ENCODE measurements at places on chromosomes 2 and 18.

- no peaks in the 10 kb centered on the region for H3K27me3 ChIP-seq
- no peak overlapping the region for H3K4me3 ChIP-seq
- no peak overlapping the region for H3K27ac ChIP-seq
- no peak for DNase-seq
- no peaks in the 10 kb centered on the region for H3K36me3 ChIP-seq
Observed at GRCh38 chr2:187470698-187471097, 22.6 kb upstream of the CALCRL start.

GRCh38 chr2:30871980-30872789, 64.9 kb upstream of the CAPN13 start:
- no peak overlapping the region for H3K27ac ChIP-seq
- no peak for DNase-seq
- H3K36me3 ChIP-seq, result no peaks in the 10 kb centered on the region
- H3K4me1 ChIP-seq, result no peaks in the 10 kb centered on the region

DNA sequence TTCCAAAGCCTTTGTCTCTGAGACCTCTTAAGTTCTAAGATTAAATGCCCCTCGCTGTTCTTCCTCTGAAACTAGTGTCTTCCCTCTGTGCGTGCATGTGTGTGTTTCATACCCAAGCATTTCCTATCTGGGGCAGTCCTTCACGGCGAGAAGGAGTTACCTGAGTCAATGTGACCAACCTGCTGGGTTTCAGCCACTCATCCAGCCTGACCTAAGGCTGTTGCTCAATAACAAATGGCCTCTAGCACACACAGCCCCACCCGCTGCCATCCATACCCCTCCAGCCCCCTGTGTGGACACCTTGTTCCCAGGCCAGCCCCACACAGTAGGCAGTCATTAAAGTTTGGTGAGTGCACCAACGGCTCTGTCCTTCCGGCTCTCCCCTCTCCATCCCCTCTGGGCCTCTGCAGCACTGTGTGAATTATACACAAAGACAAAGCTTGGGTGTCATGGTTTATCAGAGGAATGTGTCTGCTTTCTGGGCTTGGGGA, 53.8 kb upstream of the FOSL2 start:
- H3K4me1 ChIP-seq, result peaks cover 8% of the 10 kb centered on the region
- no peak overlapping the region for H3K4me3 ChIP-seq
- DNase-seq, result no peak

- peaks cover 43% of the 10 kb centered on the region for H3K4me1 ChIP-seq
- no peaks in the 10 kb centered on the region for H3K36me3 ChIP-seq
- H3K27ac ChIP-seq, result no peak overlapping the region
- H3K27me3 ChIP-seq, result no peaks in the 10 kb centered on the region
Observed at GRCh38 chr2:102520009-102520408, 47.0 kb downstream of the SLC9A4 start.

GRCh38 chr2:12716282-12717190, at the start of gene TRIB2:
Gene TRIB2, plus strand, starts transcription at chr2:12716936. Its CDS starts 1,372 bp downstream, at chr2:12718308.
- H3K27ac ChIP-seq, result peak within 1 kb of the TSS; percentile 81
- no peaks in the 10 kb centered on the region for H3K27me3 ChIP-seq
- H3K36me3 ChIP-seq, result no peaks in the 10 kb centered on the region
- peaks cover 63% of the 10 kb centered on the region for H3K4me1 ChIP-seq

DNA sequence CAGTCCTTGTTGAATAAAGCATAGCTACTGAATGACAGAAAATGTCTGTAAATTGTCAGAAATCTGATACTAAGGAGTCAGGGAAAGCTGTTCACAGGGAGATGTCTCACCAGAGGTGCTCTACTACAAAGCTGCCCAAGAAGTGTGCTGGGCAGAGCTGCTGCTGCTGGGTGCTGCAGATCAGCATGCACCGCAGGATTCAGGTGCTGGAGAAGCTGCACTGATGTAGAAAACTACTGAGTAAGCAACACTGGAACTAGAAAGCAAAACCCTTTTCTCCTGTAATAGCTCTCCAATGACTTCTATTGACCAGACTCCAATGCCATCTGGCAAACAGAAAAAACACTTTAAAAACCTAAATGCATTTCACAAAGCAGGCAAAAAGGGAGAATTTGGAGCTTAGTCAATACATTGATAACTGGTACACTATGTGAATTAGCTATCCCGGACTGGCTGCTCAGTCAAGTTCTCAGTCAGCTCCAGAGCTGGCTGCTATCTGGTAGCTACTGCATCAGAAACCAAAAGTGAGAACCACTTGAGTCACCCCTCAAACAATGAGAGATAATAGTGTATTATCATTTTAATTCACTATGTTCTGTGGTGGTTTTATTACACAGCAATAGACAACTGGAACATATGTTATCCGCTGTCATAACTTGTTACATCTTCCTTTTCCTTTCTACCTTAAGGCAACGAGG, 493.1 kb downstream of the CPS1 start:
- no peak for DNase-seq
- H3K27ac ChIP-seq, result no peak overlapping the region
- no peaks in the 10 kb centered on the region for H3K36me3 ChIP-seq
- no peaks in the 10 kb centered on the region for H3K4me1 ChIP-seq
- H3K27me3 ChIP-seq, result no peaks in the 10 kb centered on the region

- H3K4me1 ChIP-seq, result peaks cover 9% of the 10 kb centered on the region
- no peaks in the 10 kb centered on the region for H3K27me3 ChIP-seq
- no peaks in the 10 kb centered on the region for H3K36me3 ChIP-seq
- no peak overlapping the region for H3K4me3 ChIP-seq
Observed at GRCh38 chr2:68295516-68295915, 24.2 kb downstream of the CNRIP1 start.

DNA sequence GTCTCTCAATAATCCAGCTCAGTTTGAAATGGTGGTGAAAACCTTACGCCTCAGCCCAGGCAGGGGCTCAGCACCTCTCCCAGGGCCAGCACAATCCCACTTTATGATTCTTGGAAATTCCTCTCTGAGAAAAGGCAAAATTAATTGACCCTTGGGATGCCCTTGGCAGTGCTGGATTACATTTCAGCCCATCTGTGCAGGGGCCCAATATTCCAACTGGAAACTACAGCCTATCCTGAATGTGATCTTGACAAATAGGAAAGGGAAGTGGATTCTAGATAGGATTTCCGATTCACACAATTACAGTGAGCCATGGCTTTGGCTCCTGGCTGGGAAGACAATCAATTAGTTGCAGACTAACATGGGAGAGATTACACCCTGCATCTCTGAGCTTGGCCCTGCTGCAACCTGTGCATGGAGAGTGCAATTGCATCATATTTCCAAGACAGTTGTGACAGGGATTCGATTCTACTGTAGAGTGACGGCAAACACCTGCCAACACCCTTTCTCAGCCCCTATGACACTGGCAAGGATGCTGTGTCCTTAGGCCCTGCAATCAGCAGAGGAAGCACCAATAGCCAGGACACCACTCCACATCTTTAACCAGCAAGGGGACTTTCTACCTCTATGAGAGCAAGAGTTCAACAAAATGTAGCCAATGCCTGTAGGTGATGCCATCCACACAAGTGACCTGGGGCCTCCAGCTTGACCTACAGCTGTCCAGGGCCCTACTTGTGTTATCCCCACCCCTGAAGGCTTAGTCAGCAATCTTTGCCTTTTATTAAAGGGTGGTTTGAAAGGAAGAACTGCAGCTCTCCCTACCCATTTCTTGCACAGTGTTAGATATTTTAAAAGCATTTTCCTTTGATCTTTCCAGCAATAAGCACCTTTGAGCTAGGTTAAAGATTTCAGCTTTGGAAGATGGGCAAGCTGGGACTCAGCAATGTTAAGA, 187.2 kb upstream of the HS6ST1 start:
- H3K27me3 ChIP-seq, result no peaks in the 10 kb centered on the region
- no peak overlapping the region for H3K27ac ChIP-seq
- H3K4me1 ChIP-seq, result no peaks in the 10 kb centered on the region
- no peaks in the 10 kb centered on the region for H3K36me3 ChIP-seq
- H3K4me3 ChIP-seq, result no peak overlapping the region

GRCh38 chr2:205139822-205140463, 542.4 kb upstream of the NRP2 start:
- H3K27me3 ChIP-seq, result no peaks in the 10 kb centered on the region
- no peak overlapping the region for H3K4me3 ChIP-seq
- H3K4me1 ChIP-seq, result peaks cover 4% of the 10 kb centered on the region
- DNase-seq, result no peak
- H3K27ac ChIP-seq, result no peak overlapping the region

GRCh38 chr2:26187114-26187513, 14.2 kb downstream of the GAREM2 start:
- H3K27me3 ChIP-seq, result no peaks in the 10 kb centered on the region
- no peak for DNase-seq
- no peak overlapping the region for H3K27ac ChIP-seq
- H3K36me3 ChIP-seq, result no peaks in the 10 kb centered on the region

GRCh38 chr18:32160547-32160946, 29.3 kb upstream of the MEP1B start:
- no peak for DNase-seq
- H3K4me1 ChIP-seq, result peaks cover 5% of the 10 kb centered on the region

- peaks cover 26% of the 10 kb centered on the region for H3K4me1 ChIP-seq
- no peaks in the 10 kb centered on the region for H3K36me3 ChIP-seq
- H3K27ac ChIP-seq, result peak overlapping the region; percentile 60
- DNase-seq, result no peak
- H3K27me3 ChIP-seq, result no peaks in the 10 kb centered on the region
Observed at GRCh38 chr2:47508080-47508479, 105.1 kb downstream of the MSH2 start.

GRCh38 chr2:229443141-229443540, 172.1 kb upstream of the PID1 start:
- no peak overlapping the region for H3K4me3 ChIP-seq
- peaks cover 19% of the 10 kb centered on the region for H3K27me3 ChIP-seq
- H3K4me1 ChIP-seq, result no peaks in the 10 kb centered on the region
- no peak for DNase-seq
- H3K36me3 ChIP-seq, result no peaks in the 10 kb centered on the region

DNA sequence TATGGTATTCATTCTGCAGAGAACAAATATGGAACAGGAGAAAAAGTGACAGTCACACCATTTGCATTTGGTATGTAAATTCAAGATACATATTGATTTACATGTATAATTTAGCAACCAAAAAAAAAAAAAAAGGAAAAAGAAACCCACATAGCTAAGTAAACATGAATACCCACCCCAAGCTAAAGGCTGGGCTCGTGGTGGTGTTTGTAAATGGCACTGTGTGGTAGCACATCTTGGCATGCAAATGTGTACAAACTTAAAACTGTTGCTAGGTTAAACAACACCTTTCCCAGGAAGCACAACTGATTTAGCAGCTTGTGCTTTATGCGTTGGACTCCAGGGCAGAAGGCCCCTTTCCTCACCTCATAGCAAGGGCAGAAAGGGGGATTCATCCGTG, 481.1 kb upstream of the CELF4 start:
- no peaks in the 10 kb centered on the region for H3K27me3 ChIP-seq
- H3K27ac ChIP-seq, result no peak overlapping the region
- H3K4me3 ChIP-seq, result no peak overlapping the region
- H3K4me1 ChIP-seq, result no peaks in the 10 kb centered on the region
- DNase-seq, result no peak
- H3K36me3 ChIP-seq, result no peaks in the 10 kb centered on the region

- H3K36me3 ChIP-seq, result peaks cover 8% of the 10 kb centered on the region
- H3K27ac ChIP-seq, result no peak overlapping the region
- DNase-seq, result no peak
- peaks cover 9% of the 10 kb centered on the region for H3K4me1 ChIP-seq
- no peaks in the 10 kb centered on the region for H3K27me3 ChIP-seq
Observed at GRCh38 chr2:171347591-171348032, 86.2 kb downstream of the METTL8 start.

All from natural killer cell treated with Interleukin-12 subunit alpha and Interleukin-12 subunit beta and Interleukin-15 and Interleukin-18, amount 100 ng/mL, for 72 hours (primary cell).